ENCODE measurements at places on chromosomes 16 and 17.
A peak's percentile ranks its signal among the peaks of the same experiment; 100 is the strongest.

- no peak for DNase-seq
These were observed 40.9 kb upstream of the NAT9 start for GRCh38 chr17:74816905-74817620.

GRCh38 chr17:65656390-65657250 is 95.2 kb upstream of the AXIN2 start:
- no peak for DNase-seq

DNA sequence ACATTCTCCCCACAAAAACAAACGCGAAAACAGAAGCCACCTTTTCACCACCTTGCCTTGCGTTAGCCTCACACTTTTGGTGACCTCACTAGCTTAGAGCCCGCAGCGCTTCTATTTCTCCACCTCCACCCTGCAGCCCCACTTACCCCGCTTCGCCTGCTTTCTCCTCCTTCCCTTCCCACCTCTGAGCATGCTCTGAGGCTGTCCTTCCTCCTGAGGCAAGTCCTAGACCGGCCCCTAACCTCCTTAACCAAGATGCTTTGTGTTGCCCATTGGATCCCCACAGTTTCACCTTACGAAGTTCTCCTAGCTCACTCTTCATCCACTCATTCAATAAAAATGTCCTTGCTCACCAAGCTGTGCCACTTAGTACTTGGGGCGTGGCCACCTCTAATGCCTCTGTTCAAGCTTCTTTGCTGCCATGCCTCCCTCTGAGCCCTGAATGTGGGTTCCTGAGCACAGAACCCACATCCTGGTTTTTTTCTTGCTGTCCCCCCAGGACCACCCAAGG is 1.3 kb downstream of the GNGT2 start:
- no peak for DNase-seq

DNA sequence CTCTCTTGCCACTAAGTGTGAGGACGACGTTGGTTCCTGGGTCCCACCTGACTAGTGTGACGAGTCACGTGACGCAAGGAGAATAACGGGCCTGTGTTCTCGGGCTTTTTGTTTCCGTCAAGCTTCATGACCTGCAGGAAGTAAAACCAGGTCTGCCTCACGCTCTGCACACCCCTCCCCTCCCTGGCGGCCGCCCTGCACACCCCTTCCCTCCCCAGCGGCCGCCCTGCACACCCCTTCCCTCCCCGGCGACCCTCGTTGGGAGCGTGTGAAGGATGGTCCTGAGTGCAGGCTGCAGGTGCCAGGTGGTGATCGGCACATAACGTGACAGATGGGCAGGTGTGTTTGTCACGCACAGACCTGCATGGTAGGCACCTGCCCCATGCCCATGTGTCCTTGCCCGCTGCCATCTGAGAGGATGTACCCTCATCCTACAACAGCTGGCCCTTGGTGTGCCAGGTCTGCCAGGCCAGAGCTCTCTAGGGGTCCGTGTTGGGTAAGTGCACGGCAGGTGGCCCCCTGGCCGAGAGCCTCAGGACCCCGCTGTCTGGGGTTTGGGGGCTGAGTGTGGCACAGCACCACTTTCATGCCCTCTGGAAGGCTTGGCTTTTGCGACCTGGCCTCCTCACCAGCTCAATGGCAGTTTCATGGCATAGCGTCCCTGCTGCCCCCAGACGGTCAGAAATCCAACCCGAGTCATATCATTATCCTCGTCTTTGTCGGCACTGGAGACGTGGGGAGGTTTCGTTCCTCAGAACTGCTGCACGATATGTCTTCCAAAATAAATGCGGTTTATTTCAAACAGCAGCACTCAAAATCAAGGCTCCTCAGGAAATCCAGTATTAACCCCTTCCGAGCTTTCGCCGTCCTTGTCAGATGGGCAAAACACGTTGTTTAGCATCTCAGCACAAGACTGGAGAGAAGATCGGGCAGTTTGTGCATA is 191.8 kb upstream of the CHMP6 start:
- no peak for DNase-seq

DNA sequence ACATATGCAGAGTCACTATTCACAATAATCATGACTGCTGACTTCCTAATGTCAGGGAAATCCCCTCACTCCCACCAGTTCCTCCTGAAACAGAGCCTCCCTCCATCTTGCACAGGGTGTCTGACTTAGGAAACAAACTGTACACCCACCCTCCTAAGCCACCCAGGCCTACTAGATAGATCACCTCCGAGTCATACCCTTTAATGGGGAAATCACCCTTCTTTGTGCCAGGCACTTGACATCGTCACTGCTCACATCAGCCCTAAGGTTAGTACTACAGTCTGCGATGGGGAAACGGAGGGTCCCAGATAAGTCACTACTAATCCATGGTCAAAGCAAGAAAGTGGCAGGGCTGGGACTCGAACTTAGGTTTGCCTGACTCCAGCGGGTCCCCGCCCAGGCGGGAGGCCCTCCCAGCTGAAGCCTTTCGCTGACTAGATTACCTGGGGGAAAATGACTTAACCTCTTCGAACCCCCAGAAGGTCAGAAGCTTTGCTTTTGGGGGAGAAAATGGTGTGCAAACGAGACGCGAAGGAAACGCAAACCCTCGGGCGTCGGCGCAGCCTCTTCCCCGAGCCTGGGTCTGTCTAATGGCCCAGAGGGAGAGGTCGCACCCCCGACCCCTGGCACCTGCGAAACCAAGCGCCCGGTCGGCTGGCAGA is 3.4 kb upstream of the MLLT6 start:
- DNase-seq, result no peak

GRCh38 chr16:11700264-11701029 is 32.2 kb downstream of the SNN start:
- no peak for DNase-seq

GRCh38 chr16:74950511-74950910 is 34.4 kb downstream of the WDR59 start:
- DNase-seq, result no peak

- DNase-seq, result no peak
These were observed 717.3 kb downstream of the KCNJ2 start for GRCh38 chr17:70886648-70887047.

DNA sequence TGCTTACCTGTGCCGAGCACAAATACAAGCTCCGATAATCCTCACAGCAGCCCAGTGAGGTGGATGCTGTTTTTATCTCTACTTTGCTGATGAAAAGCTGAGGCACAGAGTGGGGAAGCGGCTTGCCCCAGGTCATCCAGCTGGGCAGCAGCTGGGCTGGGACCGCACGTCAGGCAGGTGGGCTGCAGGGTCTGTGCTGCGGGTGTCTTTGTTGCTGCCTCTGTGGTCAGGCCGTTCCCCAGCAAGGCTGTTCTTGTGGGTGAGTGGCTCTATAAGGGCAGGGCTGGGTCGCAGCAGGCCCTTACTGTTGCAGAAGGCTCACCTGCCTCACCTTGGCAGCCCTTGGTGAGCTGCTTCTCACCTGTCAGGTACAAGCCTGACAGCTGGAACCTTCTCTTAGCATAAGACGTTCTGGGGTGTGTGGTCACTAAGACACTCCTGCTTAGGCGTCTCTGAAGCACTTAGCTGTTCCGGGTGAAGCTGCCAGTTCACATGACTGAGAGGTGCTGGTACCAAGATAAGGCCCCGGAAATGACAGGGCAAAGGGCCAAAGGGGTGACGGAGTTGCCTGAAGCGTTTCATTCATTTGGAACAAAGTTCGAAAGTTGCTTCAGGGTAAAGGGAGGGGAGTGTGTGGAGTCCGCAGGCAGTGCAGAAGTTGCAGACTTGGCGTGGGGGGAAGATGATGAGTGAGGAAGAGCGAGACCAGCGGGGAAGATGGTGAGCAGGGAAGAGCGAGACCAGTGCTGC is 17.4 kb downstream of the IRF8 start:
- DNase-seq, result no peak

GRCh38 chr17:12136243-12136642 is 115.6 kb downstream of the MAP2K4 start:
- DNase-seq, result no peak

- DNase-seq, result no peak
These were observed 15.8 kb downstream of the HEATR3 start for GRCh38 chr16:50081428-50082018.

- no peak for DNase-seq
These were observed 1.1 kb downstream of the KANSL1 start for GRCh38 chr17:46192189-46192438.

DNA sequence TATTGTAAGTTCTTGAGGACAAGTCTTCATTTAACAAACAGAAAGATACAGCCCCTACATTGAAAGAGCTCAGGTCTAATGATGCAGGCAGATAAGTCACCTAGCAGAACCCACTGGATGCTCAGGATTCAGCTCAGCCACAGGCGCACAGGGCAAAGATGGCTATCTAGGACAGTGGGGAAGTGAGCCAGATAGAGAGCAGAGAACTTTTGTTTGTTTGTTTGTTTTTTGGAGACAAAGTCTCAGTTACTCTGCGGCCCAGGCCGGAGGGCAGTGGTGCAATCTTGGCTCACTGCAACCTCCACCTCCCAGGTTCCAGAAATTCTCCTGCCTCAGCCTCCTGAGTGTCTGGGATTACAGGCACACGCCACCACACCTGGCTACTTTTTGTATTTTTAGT is 20.4 kb downstream of the METTL2A start:
- no peak for DNase-seq

GRCh38 chr17:9322326-9322725 is 253.3 kb downstream of the STX8 start:
- DNase-seq, result no peak

DNA sequence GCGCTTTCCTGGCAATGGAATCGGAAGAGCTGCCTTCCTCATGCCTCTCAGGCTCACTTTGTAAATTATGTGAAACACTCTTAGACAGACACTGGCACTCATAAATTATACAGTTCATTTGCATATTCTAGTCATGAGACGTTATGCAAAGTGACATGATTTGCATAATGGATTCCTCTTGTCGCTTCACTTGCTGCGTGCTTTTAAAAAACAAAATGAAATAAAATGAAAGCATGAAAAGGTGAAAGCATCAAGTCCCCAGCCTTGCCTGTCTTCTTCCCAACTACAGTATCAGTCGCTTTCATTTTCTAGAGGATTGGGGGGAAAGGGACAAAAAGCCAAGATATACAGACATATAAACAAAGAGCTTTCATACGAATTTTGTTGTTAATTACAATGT is 252.8 kb upstream of the PMFBP1 start:
- DNase-seq, result no peak

DNA sequence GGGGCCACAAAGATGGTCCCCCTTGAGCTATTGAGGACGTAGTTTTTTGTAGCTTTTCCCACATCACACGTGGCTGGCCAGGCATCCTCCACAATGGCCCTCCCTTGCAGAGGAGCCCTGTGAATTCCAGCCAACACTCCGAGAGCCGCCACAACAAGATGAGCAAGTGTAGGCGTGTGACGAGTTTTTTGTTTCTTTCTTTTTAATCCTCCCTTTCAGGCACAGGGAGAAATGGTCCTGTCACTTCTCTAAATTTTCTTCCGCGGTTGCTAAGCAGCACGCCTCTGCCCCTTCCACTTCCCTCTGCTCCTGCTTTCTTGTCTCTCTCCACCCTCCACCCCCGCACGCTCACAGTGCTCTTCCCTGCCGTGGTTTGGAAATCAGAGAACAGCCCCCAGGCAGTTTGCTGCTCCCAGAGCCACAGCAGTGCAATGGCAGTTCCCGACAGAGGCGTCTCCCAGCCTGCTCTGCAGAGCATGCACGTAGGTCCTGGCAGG is 68.0 kb upstream of the MRTFB start:
- DNase-seq, result peak; percentile 66

DNA sequence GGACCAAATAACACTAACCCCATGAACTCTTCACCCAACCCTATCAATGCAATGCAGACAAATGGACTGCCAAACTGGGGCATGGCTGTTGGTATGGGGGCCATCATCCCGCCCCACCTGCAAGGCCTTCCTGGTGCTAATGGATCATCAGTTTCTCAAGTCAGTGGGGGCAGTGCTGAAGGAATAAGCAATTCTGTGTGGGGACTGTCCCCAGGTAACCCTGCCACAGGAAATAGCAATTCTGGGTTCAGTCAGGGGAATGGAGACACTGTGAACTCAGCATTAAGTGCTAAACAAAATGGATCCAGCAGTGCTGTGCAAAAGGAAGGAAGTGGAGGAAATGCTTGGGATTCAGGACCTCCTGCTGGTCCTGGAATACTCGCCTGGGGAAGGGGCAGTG is 78.9 kb downstream of the TMC6 start:
- no peak for DNase-seq

DNA sequence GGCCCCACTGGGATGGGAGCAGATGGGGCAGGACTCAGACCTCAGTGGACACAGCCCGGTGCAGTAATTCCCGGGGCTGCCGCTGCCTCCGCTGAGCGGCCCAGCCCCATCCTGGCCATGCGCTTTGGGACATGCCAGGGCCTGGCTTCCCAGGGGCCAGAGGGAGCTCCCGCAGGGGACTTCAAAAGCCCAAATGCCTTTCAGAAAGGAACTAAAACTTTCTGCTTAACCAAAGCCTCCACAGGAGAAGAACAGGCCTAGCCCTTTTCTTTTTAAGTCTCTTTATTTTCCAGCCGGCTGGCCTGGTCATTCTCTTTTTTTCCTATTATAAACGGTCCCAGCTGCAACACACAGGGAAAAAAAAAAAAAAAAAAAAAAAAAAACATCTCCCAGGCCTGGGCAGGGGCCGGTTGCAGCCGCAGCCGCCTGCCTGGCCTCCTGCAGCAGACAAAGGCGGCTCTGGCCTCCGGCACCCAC is 10.7 kb upstream of the ZNF423 start:
- DNase-seq, result no peak

DNA sequence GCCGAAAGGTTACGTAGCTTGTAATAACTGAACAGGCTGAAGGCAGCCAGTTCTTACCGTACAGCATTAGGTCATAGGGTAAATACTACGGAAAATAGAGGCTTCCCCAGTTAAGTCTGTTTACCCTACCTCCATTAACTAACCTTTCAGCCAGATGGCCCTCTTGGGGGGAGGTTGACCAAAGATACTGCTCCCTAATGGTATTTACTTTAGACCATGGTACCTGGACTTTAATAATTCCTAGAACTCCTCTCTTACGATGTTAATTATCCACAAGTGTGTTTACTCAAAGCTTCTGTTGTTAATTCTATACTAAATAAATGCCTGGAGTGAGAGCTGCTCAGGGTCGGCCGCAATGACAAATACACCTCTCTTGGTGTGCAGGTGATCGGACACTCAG is 9.8 kb upstream of the ADAT1 start:
- no peak for DNase-seq

DNA sequence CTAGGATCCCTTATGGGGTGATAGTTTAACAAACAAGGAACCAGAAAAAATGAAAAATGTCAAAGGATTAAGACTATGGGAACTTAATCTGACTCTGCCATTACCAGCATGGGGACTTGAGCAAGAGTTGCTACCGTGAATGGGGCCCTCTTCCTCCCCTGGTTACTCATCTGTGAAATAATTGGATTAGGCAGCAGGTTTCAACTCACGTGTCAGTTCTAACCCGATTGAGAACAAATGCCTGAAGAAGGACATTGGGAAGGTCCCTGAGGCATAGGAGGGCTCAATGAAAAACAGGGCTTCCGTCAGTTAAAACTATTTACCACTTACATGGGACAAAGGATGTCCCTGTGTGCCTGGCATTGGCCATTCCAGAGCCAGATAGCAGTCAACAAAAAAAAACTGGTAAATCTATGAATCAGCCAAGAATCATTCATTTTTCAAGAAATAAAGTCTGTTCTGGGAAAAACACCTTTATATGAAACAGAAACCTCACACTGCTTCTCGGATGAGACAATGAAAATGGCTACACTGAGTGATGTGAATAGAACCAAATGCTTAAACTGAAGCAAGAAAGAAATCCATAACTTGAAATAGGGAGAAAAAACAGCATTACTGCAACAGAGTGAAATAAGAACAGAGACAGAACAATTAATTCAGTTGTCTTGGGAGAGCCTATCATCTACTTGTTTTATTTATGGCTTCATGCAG is 104.3 kb downstream of the ADAMTS18 start:
- DNase-seq, result no peak

GRCh38 chr16:70685938-70686375 is at the start of gene MTSS2:
Gene MTSS2, minus strand, starts transcription at chr16:70686053. Its CDS starts 262 bp downstream, at chr16:70685791.
- no peak for DNase-seq

- DNase-seq, result no peak
These were observed 10.6 kb downstream of the PHF12 start for GRCh38 chr17:28940675-28941074.
